Activated CD4-positive, alpha-beta T cell treated with anti-CD3 and anti-CD28 coated beads for 1 hour (primary cell): ENCODE measurements at places on chromosomes 6 and 20.

DNA sequence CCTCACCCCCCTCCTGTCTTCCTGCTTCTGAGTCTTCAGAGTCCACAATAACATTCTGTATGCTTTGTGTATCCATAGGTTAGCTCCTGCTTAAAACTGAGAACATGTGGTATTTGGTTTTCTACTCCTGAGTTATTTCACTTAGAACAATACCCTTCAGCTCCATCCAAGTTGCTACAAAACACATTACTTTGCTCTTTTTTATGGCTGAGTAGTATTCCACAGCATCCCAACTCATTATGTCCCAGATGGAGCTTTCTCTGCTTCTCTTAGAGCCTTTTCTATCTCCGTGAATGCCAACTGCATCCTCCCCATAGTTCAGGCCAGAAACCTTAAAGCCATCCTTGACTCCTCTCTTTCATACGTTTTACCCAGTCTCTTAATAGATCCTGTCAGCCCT, 55.8 kb downstream of the STMND1 start:
- DNase-seq = no peak

GRCh38 chr6:8743170-8743745, 307.9 kb upstream of the SLC35B3 start:
- no peak for DNase-seq

DNA sequence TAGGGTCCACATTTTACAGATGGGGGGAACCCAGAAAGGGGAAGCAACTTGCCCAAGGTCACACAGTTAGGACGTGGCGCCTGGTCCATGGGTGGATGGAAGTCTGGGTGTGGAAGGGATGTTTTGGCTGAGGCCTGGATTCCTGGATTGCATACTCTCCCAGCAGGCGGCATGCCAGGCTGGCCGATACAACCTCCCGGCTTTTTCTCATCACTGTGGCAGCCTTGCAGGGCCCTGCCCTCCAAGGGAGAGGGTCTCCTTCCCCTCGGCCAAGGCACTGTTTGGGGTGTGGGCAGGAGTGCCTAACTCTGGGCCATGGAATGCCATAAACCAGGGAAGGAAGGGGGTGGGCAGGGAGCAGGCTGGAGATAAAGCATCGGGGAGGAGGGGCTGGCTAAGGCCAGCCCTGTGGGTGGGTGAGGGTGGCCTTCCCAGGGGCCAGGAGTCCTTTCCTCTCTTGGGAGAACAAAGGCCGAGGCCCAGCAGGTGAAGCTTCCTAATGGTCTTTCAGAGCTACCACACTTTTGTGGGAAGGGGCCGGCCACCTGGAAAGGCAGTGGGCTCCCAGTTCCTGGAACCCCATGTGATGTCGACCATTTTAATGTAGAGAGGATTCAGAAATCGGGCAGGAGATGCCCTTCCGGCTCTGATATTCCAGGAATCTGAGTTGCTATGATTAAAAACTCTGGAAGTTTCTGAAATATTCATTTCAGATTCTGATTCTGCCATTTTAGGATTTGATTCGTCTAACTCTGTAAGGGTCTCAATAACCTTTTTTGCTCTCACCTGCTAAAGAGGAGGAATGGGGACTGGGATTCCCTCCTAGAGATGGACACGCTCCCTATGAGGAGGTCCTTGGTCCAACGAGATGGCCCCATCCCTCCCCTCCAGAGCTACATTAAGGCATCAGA, 4.2 kb downstream of the FOXS1 start:
- no peak for DNase-seq

- no peak for DNase-seq
Measured at GRCh38 chr6:142478117-142478516, 176.3 kb downstream of the ADGRG6 start.

DNA sequence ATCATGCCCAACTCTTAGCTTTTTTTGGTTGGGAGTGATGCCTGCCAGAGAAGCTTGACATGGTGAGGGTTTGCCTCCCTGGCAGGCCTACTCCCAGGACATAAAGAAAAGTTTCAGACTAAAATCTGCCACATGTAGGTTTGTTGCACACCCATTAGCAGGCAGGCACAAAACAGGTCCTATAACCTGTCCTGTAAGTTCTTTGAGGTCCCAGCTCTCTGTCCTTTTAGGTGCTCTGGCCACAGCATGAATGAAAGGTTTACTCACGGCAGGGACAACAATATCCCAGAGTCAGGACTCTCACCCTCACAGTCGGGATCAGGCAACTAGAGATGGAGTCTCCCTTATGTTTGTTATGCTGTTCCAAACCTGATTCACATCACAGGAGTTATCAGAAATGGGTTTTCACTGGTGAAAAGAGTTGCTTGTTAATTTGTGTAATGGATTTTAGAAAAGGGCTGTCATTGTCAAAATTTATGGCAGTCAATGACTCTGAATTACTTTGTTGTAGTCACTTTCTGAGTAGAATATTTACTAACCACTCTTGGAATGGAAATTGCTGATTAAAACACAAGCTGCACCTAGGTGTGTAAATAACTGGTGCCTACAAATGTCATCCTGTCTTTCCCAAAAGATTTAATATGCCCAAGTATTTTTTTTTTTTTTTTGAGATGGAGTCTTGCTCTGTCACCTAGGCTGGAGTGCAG, 5.8 kb upstream of the SRPK1 start:
- no peak for DNase-seq

- DNase-seq = no peak
Measured at GRCh38 chr6:68108233-68108835, 526.7 kb upstream of the ADGRB3 start.

DNA sequence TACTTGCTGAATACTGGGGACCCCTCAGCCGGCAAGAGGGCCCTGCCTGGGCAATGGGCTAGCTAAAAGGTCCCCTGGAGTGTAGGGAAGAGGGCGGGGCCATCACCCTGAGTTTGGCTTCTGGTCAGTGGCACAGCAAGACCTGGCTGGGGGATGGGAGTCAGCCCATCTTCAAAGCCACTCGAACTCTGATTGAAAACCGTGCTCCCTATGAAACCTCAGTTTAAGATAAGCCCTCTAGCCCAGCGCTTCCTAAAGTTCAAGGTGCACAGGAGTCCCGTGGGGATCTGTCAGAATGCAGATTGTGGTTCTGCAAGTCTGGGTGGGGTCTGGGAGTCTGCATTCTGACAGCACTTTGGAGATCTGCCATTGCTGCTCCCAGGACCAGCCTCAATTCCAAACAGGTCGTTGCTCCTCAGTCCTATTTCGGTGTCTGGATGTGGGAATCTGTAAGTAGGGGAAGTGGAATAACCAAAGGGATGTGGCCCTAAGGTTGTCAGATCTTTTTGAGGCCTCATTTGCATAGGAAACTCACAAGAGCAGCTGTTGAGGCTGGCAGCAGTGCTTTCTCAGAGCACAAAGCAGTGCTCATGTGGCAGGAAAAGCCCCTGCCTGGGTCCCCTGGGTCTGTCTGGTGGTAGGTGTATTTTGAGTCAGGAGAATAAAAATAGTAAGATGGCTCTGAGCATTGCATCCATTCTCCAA, 85.3 kb upstream of the SCP2D1 start:
- no peak for DNase-seq
